ENCODE measurements at places on chromosomes 4 and X.

- DNase-seq = no peak
Observed at GRCh38 chr4:112316360-112316759, 19.2 kb downstream of the ALPK1 start.

DNA sequence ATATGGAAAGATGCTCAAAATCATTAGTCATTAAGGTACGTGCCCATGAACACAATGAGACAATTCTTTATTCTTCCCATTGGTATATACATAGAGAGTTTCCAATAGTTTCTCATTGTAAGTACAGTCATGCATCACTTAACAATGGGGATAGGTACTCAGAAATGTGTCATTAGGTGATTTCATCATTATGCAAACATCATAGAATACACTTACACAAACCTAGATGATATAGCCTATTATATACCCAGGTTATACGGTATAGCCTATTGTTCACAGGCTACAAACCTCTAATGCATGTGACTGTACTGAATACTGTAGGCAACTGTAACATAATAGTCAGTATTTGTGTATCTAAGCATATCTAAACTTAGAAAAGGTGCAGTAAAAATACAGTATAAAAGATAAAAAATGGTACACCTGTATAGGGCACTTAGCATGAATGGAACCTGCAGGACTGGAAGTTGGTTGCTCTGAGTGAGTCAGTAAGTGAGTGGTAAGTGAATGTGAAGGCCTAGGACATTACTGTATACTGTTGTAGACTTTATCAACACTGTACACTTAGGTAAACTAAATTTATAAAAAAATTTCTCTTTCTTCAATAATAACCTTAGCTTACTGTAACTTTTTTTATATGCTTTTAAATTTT lies 49.6 kb downstream of the KLHL13 start:
- DNase-seq = no peak

- no peak for DNase-seq
Observed at GRCh38 chr4:2360396-2360730, 58.1 kb downstream of the ZFYVE28 start.

GRCh38 chr4:53695540-53696463 lies 104.5 kb upstream of the LNX1 start:
- no peak for DNase-seq

DNA sequence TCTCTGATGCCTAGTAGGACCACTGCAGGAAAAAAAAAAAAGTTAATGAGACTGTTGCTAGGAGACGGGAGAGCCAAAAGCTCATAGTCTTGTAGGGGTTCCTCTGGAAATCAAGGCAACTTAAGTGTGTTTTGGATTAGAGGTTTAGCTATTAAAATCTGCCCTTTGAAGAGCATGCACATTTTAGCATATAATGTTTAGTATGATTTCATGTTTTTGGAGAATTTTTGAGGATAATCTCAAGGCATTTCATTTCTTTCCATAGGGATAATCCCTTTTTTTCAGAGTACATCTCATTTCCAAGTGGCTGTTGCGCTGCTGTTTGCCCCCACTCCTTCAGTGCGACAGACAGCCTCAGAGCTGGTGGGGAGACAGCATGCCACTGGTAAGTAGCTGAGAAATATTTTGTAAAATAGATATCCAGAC lies at the start of gene LINC00632:
Gene LINC00632, plus strand, starts transcription at position 339 of the 426 bp plus-strand sequence.
- no peak for DNase-seq

All from HS-5 (cell line).